ENCODE measurements at places on chromosomes 1 and 21.

DNA sequence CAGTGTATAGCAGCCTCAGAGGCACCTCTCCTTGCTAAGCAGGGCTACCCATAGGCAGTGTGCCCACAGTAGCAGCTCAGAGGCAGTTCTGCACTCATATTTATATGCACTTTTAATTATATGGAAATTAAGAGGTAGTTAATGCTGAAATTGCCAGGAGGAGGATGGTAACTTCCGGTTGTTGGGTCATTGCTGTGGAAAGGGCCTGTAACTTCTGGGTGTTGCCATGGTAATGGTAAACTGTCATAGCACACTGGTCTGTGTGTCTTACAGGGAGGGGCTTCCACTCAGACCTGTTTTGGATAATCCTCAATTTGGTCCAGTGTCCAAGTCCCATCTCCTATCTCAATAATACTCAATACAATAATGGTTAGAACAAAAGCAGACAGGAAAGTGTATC is 7.6 kb downstream of the CFH start:
- DNase-seq = no peak

DNA sequence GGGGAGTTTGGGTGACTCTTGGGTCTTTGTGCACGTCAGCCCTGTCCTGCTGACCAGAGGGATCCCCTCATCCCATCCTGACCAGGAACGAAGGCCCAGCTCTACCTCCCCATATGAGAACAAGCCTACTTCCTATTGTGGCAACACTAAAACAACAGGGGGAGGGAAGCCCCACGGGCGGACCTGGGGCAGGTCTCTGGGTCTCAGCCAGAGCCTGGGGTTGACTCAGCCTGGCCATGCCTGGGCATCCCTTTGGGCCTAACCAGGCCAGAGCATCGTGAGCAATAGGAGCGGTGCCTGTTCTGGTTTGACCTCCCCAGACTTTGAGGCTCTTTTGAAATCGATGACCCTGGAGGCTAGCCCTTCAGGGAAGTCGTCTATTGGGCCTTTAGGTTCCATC is 16.8 kb downstream of the RPS6KA1 start:
- DNase-seq = no peak

DNA sequence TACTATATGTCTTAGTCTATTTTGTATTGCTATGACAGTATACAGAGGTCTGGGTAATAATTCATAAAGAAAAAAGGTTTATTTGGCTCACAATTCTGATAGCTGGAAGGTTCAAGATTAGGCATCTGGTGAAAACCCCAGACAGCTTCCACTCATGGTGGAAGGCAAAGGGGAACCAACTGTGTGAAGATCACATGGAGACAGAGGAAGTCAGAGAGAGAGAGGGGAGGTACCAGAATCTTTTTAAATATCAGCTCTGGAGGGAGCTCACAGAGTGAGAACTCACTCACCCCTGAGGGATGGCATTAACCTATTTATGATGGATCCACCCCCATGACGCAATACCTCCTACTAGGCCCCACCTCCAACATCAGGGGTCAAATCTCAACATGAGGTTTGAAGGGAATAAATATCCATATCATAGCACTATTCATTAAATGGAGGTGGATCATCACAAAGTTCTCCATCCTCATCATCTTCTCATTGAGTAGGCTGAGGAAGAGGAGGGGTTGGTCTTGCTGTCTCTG is 290.5 kb downstream of the DSCAM start:
- no peak for DNase-seq

DNA sequence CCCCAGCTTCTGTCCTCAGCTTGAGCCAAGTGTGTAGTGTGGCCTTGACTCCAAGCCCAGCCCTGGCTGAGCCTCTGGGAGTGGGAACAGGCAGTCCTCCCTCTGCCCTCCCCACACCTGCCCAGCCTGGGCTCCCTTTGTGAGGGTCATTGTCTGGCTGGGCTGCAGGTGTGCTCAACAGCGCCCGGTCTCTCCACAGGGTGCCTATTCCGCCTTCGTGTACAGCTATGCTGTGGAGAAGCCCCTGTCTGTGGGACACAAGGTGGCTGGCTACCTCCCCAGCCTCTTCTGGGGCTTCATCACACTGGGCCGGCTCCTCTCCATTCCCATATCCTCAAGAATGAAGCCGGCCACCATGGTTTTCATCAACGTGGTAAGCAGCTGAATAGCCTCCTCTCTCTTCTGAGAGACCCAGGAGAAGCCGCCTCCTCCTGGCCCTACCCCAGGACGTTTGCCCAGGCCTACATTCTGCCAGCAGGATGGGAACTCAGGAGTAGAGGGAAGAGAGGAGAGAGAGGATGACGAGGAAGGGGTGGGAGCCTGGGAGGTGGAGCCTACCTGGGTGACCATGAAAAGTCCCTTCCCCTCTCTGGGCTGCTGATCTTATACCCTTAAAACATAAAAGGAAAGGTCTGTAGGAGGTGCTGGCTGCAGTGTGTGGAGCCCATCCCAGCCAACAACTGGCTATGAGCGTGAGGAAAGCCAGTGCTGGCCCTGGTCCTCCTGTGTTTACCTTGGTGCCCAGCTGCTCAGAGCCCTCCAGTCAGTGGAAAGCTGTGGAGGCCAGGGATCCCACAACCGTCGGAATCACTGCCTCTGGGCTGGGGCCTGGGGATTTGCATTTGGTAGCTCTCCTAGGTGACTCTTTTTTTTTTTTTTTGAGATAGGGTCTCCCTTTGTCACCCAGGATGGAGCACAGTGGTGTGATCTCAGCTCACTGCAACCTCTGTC is 45.7 kb downstream of the ELK4 start:
- no peak for DNase-seq

DNA sequence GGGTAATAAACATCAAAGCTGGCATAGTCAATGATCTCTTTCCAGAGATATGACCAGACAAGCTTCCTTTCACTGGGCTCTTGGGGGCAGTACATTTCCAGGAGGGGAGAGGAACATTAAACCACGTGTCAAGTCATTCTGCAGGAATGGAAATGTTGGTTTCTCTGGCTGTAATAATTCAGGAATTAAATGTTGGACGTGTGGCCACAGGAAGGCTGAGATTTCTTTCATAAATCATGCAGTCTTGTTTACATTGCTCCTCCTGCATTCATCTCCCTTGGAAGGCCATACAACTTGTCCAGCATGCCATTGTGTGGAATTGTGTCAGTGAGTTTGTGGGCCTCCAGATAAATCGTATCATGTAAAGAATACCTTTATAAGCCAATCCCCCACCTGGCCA is 259.2 kb downstream of the ADGRL2 start:
- no peak for DNase-seq

- no peak for DNase-seq
Observed at GRCh38 chr1:208192995-208193394, 51.2 kb downstream of the PLXNA2 start.

DNA sequence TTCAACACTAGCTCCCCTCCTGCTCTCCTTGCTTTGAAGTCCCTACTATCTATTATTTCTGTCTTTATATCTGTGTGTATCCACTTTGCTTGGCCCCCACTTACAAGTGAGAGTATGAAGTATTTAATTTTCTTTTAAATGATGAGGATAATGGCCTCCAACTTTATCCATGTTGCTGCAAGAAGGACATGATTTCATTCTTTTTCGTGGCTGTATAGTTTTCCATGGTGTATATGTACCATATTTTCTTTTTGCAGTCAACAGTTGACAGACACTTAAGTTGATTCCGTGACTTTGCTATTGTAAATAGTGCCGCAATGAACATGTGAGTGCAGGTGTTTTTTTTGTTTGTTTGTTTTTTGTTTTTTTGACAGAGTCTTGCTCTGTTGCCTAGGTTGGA is 365.6 kb downstream of the ZP4 start:
- DNase-seq = no peak

DNA sequence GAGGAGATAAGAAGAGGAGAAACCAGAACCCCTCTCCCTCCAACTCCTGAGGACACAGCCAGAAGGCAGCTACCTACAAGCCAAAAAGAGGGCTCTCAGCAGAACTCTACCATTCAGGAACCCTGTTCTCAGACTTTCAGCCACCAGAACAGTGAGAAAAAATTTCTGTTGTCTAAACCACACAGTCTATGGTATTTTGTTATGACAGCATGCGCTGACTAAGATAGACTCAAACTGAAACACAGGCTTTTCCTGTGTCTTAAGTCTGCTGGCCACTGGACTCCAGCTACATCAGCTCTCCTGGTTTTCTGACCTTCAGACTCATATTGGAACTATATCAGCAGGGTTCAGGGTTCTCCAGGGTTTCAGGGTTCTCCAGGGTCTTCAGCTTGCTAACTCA is 126.5 kb upstream of the TNFSF4 start:
- DNase-seq = no peak

DNA sequence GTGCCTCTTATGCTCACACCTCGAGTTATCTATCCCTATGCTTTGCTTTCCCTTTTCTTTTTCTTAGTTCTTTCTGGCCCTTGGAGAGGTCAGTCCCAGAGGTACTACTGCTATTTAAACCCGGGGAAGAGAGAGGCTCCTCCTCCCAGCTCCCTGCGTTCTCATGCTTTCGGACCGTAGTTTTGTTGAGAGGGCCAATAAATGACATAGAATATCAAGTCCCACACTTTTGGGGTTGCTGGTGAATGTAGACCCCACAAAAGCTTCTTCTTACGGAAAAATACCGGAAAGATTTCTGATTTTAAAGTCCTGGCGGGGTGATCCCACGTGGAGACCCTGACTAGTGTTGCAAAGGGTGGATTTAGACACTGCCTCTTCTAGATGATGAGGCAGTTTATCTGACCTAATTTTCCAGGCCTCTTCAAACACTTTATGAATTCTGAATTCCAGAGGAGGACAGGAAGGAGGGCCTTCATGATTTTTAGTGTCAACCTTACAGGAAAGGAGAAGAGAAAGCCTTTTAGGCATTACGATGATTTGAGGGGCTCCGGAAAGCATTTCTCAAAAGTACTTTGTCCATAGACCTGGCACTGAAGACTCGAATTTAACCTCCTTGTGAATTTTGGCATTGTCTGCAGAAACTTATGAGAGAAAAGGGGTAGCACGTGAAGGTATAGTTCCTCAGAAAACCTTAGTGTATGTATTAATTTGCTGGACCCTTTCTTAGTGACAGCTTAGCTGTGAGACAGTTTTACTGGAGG is 694 bp downstream of the TMEM167B start:
- peak; percentile 41 for DNase-seq

DNA sequence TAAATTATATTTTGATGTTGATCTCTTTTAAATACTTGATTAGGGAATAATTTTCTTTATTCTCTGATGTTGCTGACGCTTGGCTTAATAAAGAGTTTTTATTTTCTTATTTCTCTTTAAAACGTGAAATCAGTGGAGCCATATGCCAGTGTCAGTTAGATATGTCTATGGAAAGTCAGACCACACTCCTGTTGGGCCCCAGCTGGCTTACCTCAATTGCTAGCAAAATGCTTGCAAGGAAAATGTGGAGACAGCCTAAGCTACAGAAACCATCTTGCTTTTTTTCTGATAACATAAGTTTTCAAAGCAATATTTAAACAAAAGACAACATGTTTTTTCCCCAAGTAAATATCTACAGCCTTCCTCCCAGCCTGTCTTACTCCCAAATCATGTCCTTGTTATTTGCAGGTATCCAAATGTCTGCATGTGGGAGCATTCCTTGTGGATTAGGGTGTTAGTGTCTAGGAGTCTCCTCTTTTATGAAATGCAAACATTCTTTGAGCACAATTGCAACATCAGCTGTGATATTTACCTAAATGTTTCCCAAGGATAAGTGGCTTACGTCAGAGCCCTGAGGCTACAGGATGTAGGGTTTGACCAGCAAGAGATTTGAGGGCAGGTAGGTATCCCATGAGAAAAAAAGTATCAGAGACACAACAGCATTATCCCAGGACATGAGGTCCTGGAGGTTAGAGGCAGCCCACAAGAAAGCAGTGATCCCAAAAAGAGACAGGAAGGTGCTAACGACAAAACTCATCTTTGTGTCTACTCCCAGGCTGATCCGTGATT is 117.2 kb upstream of the KCNJ15 start:
- DNase-seq = no peak

- peak; percentile 20 for DNase-seq
Observed at GRCh38 chr1:65104854-65105534, 43.0 kb upstream of the AK4 start.

DNA sequence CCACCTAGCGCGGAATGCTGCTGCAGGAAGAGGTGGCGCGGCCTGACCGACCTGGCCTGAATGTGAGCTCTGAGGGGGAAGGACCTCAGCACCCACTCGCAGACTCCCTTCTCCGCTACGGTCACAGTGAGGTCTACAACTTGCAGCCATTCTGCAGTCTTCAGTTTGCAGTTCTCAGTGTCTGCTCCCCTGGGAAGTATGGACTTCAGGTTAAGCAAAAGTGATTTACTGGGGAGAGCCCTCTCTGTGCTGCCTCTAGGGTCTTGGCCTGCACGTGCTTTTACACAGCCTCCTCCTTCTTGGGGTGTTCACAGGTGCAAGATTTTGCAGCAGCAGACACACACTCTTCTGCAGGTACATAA is 296.0 kb downstream of the OMA1 start:
- DNase-seq = no peak

DNA sequence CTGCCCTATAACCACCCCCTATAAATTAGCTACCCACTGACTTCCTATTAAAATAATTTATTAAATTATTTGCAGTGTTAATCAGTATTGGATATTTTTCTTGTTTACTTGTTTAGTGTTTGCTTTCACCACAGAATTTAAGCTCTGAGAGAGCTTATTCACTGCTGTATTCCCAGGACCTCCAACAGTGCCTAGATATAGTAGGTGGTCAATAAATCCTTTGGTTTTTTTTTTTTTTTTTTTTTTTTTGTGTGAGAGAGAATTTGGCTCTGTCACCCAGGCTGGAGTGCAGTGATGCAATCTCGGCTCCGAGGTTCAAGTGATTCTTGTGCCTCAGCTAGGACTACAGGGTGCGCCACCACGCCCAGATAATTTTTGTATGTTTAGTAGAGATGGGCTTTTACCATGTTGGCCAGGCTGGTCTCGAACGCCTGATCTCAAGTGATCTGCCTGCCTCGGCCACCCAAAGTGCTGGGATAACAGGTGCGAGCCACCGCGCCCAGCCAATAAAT is 1.1 kb upstream of the OSBPL9 start:
- DNase-seq = no peak

- DNase-seq = no peak
Observed at GRCh38 chr1:19799230-19800075, at the start of gene TMCO4. TMCO4 (minus strand) TSS chr1:19799916; CDS start chr1:19780758, 19,158 bp downstream.

DNA sequence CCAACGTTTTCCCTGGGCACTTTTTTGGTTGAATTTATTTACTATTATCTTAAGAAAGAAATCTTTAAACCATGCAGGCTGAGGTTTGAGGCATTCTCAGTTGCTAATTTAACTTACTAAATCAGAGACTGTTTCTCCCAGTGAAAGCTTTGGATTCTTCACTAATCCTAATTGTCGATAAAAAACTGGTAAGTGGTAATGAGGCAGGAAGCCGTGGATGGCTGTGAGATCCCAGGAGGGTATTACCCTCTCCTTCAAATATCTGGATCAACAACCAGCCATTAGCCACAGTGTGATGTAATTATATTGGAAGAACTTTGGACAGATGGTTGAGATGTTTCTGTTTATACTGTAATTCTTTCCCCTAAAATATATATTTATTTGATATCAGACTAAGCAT is 485.0 kb downstream of the DISC1 start:
- DNase-seq = no peak
